Peyer's patch (tissue), 4 donors: ENCODE measurements at places on chromosomes 16 and 17.

DNA sequence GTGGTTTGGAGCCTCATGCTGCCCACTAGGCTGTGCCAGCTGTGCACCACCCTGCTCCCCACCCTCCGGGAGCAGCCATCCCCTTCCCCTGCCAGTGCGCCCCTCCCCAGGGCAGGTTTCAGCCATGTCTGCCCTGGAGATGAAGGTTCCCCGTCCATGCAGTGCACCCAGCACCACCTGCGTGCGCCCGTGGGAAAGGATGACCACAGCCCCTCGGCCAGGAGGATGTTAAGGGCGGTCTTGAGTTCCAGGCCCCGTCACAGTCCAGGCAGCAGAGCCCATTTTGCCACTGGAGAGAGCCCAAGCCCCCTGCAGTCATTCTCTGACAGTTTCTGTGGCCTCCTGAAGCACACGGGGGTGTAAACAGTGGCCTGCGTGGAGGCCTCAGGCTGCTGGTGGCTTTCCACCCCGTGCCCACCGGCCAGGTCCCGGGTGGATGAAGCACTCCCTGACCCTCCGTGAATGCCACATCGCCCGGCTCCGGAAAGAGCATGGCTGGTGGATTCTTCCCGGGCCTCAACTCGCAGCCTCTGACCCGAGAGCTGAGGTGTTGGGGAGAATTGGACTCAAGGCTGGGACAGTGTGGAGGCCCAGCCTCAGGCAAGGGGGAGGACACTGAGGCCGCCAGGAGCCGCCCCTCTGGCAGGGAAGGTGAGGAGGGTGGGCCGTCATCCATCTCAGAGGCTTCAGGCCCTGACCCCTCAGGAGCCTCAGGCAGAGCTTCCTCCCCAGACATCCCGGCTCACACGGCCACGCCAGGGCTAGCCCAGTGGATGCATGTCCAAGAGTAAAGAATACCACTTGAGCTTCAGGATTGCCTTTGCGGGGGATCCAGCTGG lies 69.7 kb upstream of the CHMP6 start:
- H3K27me3 ChIP-seq: no peaks in the 10 kb centered on the region
- no peaks in the 10 kb centered on the region for H3K4me1 ChIP-seq
- H3K36me3 ChIP-seq: peaks cover 53% of the 10 kb centered on the region
- DNase-seq: no peak

GRCh38 chr17:67374329-67375053 lies 2.6 kb upstream of the PITPNC1 start:
- no peaks in the 10 kb centered on the region for H3K27me3 ChIP-seq
- H3K27ac ChIP-seq: no peak overlapping the region
- DNase-seq: peak; percentile 96
- H3K4me3 ChIP-seq: no peak overlapping the region

- no peak overlapping the region for H3K4me3 ChIP-seq
- no peaks in the 10 kb centered on the region for H3K36me3 ChIP-seq
- peak overlapping the region; percentile 53 for H3K27ac ChIP-seq
- DNase-seq: no peak
- H3K27me3 ChIP-seq: no peaks in the 10 kb centered on the region
Observed at GRCh38 chr17:28470914-28471366, 2.5 kb upstream of the SLC13A2 start.

DNA sequence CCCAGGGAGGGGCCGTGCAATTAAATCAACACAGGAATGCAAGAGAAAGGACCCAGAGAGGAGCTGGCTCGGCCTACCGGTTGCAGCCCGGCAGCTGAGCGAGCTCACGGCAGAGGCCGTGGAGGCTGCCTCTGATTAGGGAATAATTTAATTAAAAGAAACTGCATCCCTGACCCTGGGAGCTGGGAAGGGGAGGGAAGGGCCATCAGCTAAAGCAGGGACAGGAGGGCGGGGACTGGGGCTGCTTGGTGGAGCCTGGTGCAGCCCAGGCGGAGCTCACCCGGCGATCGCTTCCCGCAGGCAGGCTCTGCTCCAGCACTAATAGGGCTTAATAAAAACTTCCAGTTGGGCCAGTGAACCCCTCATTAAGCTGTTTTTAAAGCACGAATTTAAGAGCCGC lies 43.4 kb downstream of the LMF1 start:
- no peaks in the 10 kb centered on the region for H3K4me1 ChIP-seq
- H3K27ac ChIP-seq: no peak overlapping the region
- no peak for DNase-seq
- no peaks in the 10 kb centered on the region for H3K27me3 ChIP-seq
- no peaks in the 10 kb centered on the region for H3K36me3 ChIP-seq

- DNase-seq: peak; percentile 87
- no peaks in the 10 kb centered on the region for H3K4me1 ChIP-seq
- no peaks in the 10 kb centered on the region for H3K36me3 ChIP-seq
- no peaks in the 10 kb centered on the region for H3K27me3 ChIP-seq
Observed at GRCh38 chr16:84277244-84277823, 17.3 kb upstream of the WFDC1 start.

GRCh38 chr17:73548620-73549311 lies 95.5 kb downstream of the SDK2 start:
- no peak overlapping the region for H3K27ac ChIP-seq
- no peaks in the 10 kb centered on the region for H3K4me1 ChIP-seq
- no peak overlapping the region for H3K4me3 ChIP-seq
- DNase-seq: no peak

DNA sequence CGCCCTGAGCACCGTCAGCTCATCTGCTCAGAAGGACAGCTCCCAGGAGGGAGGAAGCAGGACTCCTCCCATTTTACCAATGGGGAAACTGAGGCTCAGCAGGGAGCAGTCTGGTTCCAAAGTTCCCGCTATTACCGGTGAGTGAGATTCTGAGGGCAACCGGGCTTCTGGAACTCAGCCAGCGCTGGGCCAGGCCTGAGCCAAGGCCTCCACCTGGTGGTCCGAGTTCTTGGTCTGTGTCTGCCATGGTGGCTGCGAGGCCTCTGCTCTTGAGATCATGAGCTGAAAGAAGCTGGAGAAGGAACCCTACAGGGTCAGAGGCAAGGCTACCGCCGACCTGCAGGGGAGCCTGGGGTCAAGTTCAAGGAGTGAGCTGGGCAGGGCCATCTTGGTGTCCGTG lies 110.8 kb upstream of the GSE1 start:
- no peak overlapping the region for H3K4me3 ChIP-seq
- H3K27me3 ChIP-seq: no peaks in the 10 kb centered on the region
- H3K27ac ChIP-seq: no peak overlapping the region
- H3K4me1 ChIP-seq: no peaks in the 10 kb centered on the region
- DNase-seq: no peak

DNA sequence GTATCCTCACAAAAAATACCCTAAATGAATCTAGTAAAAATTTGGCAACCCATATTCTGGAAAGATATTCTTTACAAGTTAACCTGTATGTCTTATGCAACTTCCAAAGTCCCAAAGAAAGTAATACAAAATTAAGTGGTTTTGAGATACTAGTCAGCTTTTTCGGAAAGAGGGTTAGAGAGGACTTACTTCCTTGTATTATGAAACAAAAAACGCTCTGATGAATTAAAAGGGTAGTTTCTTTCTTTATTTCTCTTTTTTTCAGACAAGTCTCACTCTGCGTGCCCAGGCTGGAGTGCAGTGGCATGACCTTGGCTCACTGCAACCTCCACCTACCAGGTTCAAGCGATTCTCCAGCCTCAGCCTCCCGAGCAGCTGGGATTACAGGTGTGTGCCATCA lies 51.6 kb downstream of the KANSL1 start:
- no peak for DNase-seq
- H3K4me3 ChIP-seq: no peak overlapping the region
- H3K27ac ChIP-seq: no peak overlapping the region
- peaks cover 2% of the 10 kb centered on the region for H3K4me1 ChIP-seq
- no peaks in the 10 kb centered on the region for H3K27me3 ChIP-seq

- no peak overlapping the region for H3K27ac ChIP-seq
- DNase-seq: no peak
- no peak overlapping the region for H3K4me3 ChIP-seq
- no peaks in the 10 kb centered on the region for H3K4me1 ChIP-seq
Observed at GRCh38 chr16:4407543-4408322, 8.7 kb downstream of the CORO7 start.

- no peak for DNase-seq
- H3K36me3 ChIP-seq: no peaks in the 10 kb centered on the region
- no peak overlapping the region for H3K27ac ChIP-seq
- H3K4me1 ChIP-seq: no peaks in the 10 kb centered on the region
- no peak overlapping the region for H3K4me3 ChIP-seq
Observed at GRCh38 chr16:31229501-31229900, 12.6 kb upstream of the PYDC1 start.

- no peaks in the 10 kb centered on the region for H3K36me3 ChIP-seq
- no peak for DNase-seq
- no peak overlapping the region for H3K4me3 ChIP-seq
- no peaks in the 10 kb centered on the region for H3K27me3 ChIP-seq
Observed at GRCh38 chr17:22507823-22508222, 815.5 kb downstream of the KCNJ18 start.

DNA sequence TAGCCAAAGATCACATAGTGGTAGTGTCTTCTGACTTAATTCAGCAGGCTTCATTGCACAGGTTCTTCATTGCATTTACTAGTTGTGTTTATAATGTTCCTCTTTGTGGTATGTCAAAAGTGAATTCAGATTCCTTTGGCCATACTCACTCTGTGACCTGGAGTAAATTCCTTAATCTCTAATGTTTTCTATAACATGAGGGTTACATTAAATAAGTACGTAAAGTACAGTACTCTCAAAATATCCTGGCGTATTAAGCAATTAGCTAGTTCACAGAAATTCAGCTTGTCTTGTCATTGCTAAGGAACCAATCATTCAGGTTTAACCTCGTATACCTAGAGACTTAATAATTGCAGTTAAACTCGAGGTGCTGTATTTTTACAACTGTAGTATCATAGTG lies 4.2 kb downstream of the RPS6KB1 start:
- H3K27ac ChIP-seq: no peak overlapping the region
- no peaks in the 10 kb centered on the region for H3K4me1 ChIP-seq
- DNase-seq: no peak

GRCh38 chr17:74680941-74681340 lies 31.8 kb downstream of the CD300LF start:
- H3K4me1 ChIP-seq: no peaks in the 10 kb centered on the region
- H3K27me3 ChIP-seq: no peaks in the 10 kb centered on the region
- DNase-seq: no peak
- H3K36me3 ChIP-seq: no peaks in the 10 kb centered on the region
- H3K27ac ChIP-seq: no peak overlapping the region
- H3K4me3 ChIP-seq: no peak overlapping the region

DNA sequence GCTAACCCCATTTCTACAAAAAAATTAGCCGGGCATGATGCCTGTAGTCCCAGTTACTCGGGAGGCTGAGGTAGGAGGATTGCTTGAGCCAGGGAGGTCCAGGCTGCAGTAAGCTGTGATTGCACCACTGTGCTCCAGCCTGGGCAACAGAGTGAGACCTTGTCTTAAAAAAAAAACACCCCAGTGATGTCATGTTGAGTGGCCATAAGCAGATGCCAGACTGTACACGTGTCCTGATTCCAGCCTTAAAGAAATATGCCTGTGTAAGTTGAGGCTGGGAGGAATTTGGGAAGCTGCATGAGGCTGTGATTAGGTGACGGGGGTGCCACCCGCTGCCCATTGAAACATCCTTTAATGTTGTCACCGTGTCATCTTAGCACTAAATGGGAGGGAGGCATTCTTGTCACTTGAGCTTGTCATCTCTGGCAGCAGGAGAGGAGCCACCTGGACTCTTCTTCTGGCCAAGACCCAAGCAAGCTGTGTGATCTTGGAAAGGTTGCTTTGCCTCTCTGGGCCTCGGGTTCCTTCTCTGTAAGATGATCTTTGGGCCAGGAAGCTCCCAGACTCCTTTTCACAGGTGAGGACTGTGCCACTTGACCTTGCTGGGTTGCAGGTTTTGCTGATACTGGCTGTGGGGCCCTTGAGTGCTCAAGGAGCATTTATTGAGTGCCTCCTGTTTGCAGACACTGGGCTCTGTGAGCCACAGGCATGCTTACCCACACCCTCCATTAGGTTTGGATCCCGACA lies 98.3 kb upstream of the CIBAR2 start:
- H3K36me3 ChIP-seq: no peaks in the 10 kb centered on the region
- no peak overlapping the region for H3K27ac ChIP-seq
- DNase-seq: no peak
- H3K4me3 ChIP-seq: no peak overlapping the region
- H3K27me3 ChIP-seq: no peaks in the 10 kb centered on the region

GRCh38 chr16:8958344-8959167 lies 5.2 kb downstream of the USP7 start:
- no peak for DNase-seq
- H3K27me3 ChIP-seq: no peaks in the 10 kb centered on the region
- peak overlapping the region; percentile 72 for H3K27ac ChIP-seq
- H3K4me3 ChIP-seq: peak overlapping the region; percentile 8

GRCh38 chr17:81740395-81740961 lies 28.4 kb downstream of the SLC25A10 start:
- H3K36me3 ChIP-seq: no peaks in the 10 kb centered on the region
- DNase-seq: no peak
- H3K27ac ChIP-seq: no peak overlapping the region
- no peaks in the 10 kb centered on the region for H3K27me3 ChIP-seq
- no peaks in the 10 kb centered on the region for H3K4me1 ChIP-seq

- H3K4me3 ChIP-seq: no peak overlapping the region
- H3K27ac ChIP-seq: no peak overlapping the region
- H3K4me1 ChIP-seq: no peaks in the 10 kb centered on the region
- DNase-seq: no peak
Observed at GRCh38 chr17:1896243-1897104, 66.7 kb downstream of the RPA1 start.

GRCh38 chr17:55722742-55723487 lies at the start of gene TMEM100:
TMEM100 (minus strand) TSS chr17:55722864; CDS start chr17:55721070, 1,794 bp downstream.
- DNase-seq: no peak
- H3K4me3 ChIP-seq: peak within 1 kb of the TSS; percentile 30
- no peaks in the 10 kb centered on the region for H3K27me3 ChIP-seq
- H3K4me1 ChIP-seq: no peaks in the 10 kb centered on the region
- no peaks in the 10 kb centered on the region for H3K36me3 ChIP-seq

DNA sequence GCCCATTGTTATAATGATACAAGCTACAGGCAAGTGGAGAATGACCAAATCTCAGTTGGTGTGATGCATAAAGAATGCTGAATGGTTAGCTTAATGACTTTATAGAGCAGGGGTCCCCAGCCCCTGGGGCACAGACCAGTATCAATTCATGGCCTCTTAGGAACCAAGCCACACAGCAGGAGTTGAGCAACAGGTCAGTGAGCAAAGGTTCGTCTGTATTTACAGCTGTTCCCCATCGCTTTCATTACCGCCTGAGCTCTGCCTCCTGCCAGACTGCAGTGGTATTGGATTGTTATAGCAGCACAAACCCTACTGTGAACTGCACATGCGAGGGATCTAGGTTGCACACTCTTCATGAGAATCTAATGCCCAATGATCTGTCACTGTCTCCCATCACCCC lies 114.0 kb upstream of the ZFHX3 start:
- H3K36me3 ChIP-seq: no peaks in the 10 kb centered on the region
- H3K4me3 ChIP-seq: no peak overlapping the region
- H3K27ac ChIP-seq: no peak overlapping the region
- no peaks in the 10 kb centered on the region for H3K27me3 ChIP-seq
- no peaks in the 10 kb centered on the region for H3K4me1 ChIP-seq
